ENCODE measurements at places on chromosomes 6 and 20.
A peak's percentile ranks its signal among the peaks of the same experiment; 100 is the strongest.

- no peak for DNase-seq
Measured at GRCh38 chr6:118775381-118775780, 118.6 kb upstream of the ASF1A start.

DNA sequence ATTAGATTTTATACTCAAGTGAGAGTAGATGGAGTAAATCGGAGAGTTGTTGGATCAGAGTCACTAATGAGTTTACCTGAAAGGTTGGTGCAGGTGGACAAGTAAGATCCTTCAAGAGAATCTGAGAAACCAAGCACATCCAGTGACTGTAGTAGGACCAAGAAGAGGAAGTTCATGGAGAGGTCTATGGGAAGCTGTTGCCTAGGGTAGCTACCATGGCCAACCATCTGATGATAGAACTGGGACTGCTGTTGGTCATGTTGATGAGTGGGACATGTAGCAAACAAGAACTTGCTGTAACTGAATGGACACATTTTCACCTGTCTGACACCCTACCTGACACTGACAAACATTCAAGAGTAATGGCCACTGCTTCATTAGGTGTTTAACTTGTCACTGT is 11.3 kb upstream of the ADGB start:
- DNase-seq = peak; percentile 74

GRCh38 chr20:9409981-9410380 is 104.4 kb upstream of the LAMP5 start:
- DNase-seq = no peak

- peak; percentile 10 for DNase-seq
Measured at GRCh38 chr6:141513830-141514229, 618.9 kb upstream of the GJE1 start.

DNA sequence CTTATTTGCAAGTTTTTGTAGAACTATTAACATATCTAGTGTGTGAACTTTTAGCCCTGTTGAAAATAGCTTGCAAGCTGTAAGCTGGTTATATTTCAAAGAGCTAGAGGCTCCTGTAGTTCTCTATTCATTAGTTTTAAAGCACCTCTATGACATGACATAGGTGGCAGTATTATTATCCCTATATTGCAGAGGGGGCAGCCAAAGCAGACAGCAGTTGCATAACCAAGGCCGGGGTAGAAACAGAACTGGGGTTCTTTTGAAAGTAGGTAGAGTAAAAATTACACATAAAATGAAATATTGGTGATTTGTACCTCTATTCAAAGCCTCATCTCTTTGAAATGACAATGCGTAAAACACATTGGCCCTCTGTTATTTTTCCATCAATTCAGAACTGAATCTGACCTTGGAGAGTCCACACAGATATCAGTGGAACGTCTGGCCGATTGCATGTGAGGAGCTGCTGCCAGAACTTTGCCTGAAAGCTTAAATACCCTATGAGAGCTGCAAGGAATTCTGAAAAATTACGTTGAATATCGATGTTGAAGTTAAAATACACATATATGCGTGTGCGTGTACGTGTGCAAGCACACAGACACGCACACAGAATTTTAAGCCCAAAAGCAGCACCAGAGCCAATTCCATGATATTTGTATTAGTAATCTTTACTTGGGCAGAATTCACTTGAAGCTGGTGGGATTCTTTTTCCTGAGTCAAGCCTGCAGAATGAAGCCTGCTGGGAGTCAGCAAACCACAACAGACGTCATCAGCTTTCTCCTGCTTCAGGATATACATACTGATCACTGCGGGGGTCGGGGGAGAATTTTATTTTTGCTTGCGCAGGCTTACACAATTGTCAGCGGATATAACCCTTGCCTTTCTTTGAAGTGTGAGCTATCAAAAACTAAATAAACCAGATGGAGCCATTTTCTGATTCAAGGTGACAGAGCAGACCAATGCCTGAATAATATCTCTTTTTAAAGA is 163.2 kb downstream of the PDE7B start:
- DNase-seq = no peak

DNA sequence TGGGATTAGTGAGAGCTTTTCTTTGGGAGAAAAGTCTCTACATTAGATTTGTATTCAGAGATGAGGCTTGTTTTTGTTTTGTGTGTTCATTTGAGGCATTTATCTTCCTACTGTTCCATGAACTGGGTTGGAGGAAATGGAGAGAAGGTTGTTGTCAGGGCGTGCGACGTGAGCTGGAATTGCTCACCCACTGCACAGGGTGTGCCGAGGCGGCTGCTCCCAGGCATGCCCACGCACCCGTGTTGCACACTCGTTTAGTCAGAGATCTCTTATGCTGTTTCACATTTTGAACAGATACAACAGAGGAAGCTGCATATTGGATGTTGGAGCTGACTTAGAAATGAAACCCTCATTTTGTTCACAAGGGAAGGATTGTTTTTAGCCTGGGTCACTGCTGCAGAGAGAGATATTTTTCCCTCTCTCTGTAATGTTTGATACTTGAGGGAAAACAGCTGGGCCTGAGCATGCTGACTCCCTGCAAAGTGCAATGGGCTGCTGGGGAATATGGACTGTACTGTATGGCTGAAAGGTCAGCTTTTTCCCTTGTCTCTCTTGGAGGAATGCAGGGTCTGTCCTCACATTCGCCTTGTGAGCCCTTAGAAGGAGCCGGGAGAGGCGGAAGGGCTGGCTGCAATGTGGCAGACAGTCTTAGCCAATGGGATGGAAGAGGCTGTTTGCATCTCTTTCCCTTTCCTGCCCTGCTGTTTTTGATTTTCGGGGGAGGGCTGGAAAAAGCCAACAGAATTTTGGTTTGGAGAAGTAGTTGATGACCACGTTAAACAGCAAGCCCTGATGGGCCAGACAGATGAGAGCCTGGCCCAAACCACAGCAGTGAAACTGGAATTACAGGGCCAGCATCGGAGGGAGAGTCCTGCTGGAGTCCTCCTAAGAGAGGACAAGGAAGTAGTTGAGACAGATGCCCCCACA is 170.8 kb downstream of the SASH1 start:
- peak; percentile 14 for DNase-seq

DNA sequence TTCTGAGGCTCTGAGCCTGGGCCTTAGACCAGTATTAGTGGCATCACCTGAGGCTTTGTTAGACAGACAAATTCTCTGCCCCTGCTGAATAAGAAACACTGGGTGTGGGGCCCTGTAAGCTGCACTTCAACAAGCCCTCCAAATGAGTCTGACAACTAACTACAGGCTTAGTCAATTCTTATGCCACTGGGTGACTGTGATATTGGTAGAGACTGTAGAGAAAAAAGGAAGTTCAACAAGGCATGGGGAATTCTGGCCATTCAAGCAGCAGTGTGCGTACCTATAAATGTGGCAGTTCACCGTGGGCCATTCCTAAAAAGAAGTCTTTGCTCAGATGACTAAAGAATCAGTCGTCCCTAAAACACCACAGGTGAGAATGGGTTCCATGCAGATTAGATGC is 82.7 kb downstream of the MDN1 start:
- peak; percentile 31 for DNase-seq

DNA sequence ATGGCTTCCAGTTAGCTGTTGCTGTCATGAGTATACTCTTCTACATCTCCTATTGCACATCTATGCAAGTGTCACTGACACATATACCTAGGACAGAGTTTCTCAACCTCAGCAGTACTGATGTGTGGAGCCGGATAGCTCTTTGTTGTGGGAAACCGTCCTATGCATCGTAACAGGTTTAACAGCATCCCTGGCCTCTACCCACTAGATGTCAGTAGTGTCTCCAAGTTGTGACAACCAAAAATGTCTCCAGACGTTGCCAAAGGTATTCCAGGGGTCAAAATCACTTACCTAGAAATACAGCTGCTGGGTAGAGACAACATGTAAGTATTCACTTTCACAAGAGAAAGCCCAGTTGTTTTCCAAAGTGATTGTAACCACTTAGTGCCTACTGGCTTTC is 637.6 kb downstream of the RNF144B start:
- no peak for DNase-seq

- DNase-seq = no peak
Measured at GRCh38 chr6:90458353-90459224, 128.3 kb downstream of the MAP3K7 start.

DNA sequence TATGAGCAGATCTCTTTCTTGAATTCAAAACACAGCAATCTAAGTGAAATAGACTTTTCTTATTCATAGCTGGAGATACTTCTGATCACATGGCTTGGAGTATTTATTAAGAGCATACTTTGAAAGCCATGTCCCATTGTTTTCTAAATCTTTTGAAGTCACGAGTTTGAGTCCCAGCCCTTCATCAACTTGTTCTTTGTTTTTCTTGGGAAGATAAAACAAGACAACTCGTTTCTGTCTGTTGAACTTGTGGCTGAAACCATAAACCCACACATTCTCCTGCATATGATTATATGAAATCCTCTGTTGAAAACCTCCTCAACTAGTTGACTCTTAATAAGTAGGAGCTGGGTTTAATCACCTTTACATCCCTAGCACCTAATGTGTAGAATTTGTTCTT is 3.3 kb downstream of the RNF144B start:
- DNase-seq = no peak

DNA sequence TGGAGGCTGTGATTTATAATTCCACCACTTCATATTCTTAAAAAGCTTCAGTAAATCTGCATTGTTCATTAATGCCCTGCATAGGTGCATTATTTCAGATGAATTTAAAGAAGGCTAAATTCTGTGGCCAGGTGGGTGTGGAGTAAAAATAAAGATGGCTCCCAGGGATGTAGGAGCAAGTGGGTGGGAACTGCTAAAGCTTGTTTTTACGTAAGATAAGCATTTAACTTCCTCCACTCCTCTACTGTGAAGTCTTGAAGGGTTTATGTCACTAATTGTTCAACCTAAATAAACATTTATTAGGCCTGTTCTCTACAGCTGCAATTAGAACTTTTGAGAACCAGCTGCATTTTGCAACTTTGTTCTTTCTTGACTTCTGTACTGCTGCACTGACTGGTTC is 6.8 kb upstream of the SLC35B3 start:
- DNase-seq = no peak

DNA sequence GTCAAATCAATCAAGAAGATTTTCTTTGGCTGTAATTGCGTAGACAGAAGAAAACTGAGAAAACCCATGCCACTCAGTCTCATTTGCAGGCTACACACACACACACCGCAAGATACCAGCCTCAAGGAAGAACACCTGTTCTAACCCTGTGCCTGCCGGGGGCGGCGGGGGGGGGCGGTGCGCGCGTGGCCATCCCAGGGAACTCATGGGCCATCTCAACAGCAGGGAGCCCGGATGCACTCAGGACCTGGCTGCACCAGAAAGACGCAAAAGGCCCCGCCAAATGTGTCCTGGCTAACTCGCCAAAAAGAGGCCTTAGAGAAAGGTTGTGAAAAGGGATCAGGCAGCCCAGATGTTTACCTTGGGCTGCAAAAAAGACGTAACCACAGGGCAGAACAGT is 2.1 kb downstream of the B3GAT2 start:
- DNase-seq = no peak

DNA sequence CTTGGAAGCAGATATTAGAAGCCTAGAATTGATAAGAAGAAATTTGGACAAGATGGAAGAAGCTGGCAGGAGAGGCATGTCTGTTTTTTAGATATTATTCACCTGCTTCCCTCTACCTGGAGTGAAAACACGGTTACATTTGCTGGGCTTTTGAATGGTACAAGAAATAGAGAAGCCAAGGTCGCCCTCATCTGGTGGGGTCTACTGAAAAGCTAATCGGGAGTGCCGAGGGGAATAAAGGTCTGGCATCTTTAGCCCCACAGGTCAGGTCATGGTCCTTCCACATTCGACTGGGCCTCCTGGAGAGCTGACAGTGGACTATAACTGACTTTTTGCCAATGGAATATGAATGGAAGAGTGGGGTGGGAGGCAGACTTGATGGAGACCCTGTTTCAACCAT is 4.6 kb upstream of the C2 start:
- no peak for DNase-seq

DNA sequence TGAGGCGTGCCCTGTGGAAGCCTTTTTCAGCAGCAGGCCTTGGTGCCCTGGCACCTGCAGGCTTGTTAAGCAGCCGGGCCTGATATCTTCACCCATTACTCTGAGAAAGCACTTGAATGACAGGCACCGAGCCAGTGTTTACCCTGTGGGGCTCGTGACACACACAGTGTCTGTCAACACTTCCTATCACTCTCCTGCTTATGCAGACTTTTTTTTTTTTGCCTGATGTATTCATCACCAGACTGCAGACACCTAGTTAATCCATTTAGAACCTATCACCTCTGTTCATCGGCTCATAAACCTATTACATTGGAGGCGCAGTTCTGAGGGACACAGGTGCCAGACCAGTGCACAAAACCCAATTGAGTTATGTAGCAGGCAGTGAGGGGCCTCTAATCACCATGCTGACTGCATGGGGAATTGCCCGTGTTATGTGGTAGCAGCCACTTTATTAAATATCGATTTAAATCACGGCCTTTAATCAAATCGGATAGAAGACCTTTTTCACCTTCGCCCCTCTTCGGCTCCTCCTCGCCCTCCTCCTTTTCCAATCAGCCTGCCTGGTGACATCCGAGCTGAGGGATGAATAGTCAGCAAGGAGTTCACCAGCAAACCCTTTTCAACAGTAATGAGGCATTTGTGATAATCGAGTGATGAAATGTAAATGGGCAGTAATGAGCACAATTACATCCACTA is 962.9 kb upstream of the SLC35B3 start:
- DNase-seq = no peak

- no peak for DNase-seq
Measured at GRCh38 chr20:44029848-44030230, 115.2 kb downstream of the TOX2 start.

- DNase-seq = no peak
Measured at GRCh38 chr6:130796313-130796905, 30.8 kb upstream of the SMLR1 start.

GRCh38 chr6:137754866-137755265 is 112.2 kb upstream of the TNFAIP3 start:
- no peak for DNase-seq

DNA sequence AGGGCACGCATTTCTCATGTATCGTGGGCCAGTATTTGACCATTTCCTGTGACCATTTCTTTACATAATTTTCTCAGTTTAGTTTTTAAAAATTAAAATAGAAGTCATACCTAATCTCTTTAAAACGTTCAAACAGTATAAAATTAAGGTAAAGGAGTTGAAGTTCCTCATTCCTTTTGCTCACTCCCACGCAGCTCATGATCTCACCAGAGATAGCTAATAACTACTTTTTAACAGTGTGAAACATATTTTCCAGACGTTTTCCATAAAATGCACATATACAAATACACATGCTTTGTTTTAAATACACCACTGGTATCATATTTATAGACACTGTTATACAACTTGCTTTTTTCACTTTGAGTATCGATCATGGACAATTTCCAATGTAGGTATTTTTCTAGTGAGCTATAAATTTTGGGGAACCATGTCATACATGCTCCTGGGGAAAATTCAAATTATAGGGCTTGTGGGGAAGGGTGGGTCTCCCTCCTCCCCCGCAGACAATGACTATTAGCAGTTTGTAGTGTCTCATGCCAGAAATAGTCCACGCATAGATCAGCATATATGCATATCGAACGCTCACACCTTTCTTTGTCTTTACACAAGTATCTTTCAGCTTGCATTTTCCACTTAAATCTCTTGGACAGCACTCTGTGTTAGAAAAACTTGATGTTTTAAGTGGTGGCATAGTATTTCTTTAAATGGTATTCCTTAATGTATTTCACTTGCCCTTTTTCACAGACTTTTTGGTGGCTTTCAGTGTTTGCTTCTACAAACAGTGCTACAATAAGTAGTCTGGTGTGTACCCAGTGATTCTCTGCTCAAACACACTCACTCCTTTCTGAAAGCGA is 145.5 kb upstream of the ZNF217 start:
- DNase-seq = no peak
